GM04504 (cell line): ENCODE measurements at places on chromosomes 7 and 10.

DNA sequence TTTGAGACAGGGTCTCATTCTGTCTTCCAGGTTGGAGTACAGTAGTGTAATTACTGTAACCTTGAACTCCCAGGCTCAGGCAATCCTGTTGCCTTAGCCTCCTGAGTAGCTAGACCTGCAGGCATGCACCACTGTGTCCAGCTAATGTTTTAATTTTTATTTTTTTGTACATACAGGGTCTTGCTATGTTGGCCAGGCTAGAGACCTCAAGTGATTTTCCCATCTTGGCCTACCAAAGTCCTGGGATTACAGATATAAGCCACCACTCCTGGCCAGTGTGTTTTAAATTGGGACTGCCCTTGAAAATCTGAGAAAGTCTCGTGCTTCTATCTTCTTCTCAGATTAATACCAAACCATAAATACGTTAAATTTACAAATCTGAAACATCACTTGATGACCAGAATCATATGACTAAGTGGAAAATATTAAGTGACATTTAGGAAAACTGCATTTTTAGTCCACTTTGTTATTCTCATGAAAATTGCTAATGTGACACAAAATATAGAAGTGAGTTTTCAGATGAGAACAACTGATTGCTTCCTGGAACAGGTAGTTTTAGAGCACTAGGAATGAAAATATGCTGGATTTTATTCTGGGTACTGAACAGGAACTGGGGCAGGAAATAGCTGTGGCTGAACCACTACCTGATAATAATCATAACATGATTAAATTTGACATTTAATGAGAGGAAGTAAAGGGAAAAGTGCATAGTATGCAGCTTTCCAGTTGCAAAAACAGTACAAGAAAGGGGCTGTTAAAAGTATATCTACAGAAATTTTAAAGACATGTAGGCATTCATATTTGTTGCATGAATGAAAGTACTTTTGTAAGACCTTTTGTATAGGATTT, 4.2 kb downstream of the PHTF2 start:
- no peak for DNase-seq

DNA sequence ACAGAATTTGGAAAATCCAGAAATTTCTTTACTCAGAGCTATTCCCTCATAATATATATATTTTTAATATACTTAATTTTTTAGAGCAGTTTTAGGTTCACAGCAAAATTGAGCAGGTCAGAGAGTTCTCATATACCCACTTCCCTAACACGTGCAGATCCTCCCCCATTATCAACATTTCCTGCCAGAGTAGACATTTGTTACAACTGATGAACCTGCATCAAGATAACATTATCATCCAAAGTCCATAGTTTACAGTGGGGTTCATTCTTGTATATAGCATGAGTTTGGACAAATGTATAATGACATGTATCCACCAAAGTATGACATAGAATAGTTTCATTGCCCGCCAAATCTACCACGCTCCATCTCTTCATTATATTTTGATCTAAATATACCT, 170.0 kb downstream of the PTEN start:
- DNase-seq = no peak

- no peak for DNase-seq
These were observed 116.3 kb upstream of the SHH start for GRCh38 chr7:155928583-155928982.

DNA sequence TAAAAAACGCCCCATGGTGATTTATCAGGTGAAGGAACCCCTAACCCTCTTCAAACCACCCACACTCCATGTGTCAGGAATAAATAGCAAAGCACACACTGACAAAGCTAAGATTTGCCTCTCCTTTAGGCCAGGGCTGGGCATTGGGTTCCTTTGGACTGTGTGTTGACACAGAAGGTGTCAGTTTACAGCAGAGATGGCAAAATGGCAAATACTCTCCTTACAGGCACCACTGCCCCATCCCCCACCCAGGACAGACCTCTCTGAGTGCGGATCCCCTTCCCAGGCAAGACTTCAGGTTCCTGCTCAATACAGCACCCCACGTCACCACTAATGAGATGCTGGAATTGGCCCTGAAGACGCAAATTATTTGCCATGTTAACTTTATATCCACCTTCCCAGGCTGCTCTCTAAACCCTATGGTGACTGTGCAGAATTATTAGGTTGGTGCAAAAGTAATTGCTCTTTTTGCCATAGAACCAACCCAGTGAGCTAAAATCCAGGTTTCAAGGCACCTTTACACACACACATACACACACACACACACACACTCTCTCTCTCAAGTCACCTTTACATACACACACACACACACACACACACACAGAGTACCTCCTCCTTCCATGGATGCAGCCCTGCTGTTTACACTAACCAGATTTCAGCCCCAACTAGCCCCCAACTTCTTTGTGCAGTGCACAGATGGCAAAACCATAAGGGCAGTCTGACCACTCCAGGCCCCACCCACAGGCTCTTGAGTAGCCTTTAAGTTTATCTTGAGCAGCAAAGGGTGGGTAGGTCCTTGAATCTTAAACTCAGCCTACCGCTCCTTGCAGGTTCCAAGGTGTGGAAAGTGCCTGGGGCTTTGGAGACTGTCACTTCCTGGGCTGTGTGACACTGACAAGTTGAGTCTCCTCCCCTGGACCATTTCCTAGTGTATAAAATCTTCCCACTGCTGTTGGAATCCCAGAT, 4.0 kb upstream of the ZCCHC24 start:
- no peak for DNase-seq

GRCh38 chr7:114835861-114836260, 86.0 kb upstream of the MDFIC start:
- DNase-seq = no peak
